ENCODE measurements at places on chromosomes 4 and X.

GRCh38 chr4:27619435-27619834, 758.8 kb downstream of the STIM2 start:
- DNase-seq = no peak

- no peak for DNase-seq
Observed at GRCh38 chr4:5366421-5366820, 315.1 kb downstream of the STK32B start.

DNA sequence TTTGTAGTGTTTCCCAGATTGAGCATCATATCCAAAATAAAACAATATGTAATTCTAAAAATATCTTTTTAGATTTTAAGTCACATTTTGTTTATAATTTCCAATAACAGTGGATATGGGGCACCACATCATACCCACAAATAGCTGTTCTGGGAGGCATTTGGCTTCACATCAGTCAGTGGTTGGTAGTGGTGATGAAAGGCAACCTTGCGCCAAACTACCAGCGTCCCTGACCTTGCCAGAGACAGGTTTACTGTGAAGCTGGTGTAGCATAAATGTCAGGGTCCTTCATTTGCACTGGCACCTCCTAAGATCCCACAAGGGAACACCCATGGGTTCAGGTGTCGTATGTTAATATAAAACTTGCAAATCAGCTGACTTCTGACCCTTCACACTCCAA, 222.2 kb downstream of the DCTD start:
- DNase-seq = no peak

DNA sequence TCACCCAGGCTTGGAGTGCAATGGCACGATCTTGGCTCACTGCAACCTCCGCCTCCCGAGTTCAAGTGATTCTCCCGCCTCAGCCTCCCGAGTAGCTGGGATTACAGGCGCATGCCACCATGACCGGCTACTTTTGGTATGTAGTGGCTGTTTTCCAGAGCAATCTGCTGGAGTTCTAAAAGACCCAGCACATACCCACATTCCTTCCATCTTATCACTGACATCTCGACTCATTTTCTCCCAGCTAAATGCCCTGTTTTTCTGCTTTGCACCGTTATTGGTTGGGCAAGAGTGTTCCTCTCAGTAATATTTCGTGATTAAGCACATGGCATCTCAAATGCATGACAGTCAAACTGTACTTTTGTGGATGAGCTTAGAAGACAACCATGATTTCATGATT, 53.7 kb downstream of the PRKX start:
- DNase-seq = no peak

Data from thoracic aorta (tissue), 2 donors.